ENCODE measurements at places on chromosomes 11 and 22.

DNA sequence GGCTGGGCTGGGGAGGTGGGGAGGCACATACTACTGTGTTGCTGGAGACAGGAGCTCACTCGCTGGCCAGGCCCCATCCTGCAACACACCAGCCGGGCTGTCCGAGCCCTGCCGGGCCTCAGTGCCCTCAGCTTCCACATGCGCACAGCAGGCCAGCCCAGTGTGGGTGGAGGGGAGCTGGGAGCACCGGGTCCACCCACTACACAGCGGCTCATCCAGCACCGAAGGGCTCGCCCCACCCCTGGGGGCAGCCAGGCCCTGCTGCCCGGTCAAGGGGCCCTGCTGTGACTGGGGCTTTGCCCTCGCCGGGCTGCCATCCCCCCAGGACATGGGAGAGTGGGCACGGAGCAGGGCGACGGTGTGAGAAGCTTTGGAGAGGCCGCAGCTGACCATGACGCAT is 9.3 kb downstream of the TTLL8 start:
- DNase-seq: no peak

- DNase-seq: no peak
Measured at GRCh38 chr11:6197466-6198200, 1.4 kb upstream of the OR52W1 start.

DNA sequence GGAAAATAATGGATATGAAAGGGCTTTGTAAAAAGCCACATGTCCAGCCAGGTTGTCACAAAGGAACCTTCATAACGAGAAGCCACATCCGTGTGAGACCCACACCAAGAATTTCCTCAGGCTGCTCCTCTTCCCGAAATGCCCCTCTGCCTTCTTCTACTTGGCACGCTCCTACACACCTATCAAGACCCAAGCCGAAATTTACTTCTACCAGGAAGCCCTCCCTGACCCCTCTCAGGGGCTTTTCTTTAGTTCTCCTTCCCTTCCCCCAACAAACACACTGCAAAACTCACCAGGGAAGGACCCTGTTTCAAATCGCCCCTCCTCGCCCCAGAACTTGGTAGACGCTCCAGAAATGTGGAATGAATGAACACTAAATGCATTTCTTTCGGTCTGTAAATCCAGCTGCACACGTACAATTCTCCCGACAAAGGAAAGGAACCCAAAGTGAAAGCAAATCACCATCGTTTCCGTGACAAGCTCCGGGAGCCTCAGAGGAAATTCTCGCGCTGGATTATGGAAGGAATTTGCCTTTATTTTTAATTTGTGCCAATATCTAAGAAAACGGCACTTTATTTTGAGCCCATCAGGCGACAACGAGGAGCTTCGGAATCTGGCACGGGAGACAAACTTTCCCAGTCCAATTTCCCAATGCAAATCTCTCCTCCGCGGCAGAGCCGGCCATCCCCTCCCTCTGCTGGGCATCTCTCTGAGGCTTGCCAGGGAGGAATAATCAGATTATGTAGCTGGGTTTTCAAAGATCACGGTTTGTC is 13.2 kb upstream of the SHISAL1 start:
- peak; percentile 50 for DNase-seq

DNA sequence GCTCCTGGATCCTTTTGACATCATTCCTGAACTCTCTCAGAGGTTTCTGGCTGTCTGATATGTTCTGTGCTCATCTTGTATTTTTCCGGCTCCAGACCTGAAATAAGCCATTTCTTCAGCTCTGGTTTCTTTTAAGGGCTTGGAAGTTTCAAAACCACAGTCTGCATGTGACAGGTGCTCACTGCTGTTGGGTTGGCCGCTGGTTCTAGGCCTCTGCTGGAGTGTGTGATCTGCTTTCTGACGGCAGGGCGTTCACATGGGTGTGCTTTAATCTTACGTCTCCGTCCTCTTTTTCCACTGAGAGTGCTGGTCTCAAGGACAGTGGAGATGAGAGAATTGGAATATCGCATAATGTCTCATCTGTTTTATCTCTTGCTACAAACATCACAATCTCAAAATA is 10.3 kb downstream of the ZBED4 start:
- DNase-seq: no peak

GRCh38 chr22:22138915-22139314 is 105.7 kb upstream of the VPREB1 start:
- DNase-seq: no peak

GRCh38 chr11:103436131-103436770 is 327.0 kb downstream of the DYNC2H1 start:
- no peak for DNase-seq

DNA sequence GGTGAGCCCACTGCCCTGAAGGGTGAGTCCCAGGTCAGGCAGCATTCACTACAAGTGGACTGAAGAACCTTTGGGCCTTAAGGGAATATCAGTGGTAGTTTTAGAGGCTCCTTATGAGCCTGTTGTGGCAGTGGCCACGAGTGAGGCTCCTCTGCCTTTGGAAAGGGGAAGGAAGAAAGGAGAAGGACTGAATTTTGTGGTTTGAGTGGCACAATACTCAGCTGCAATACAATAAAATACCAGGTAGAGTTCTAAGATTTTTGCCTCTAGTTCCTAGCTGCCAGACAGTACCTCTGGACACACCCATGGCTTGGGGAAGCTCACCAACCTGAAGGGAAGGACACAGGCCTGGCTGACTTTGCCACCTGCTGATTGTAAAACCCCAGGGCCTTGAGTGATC is 260.9 kb downstream of the DYNC2H1 start:
- no peak for DNase-seq

DNA sequence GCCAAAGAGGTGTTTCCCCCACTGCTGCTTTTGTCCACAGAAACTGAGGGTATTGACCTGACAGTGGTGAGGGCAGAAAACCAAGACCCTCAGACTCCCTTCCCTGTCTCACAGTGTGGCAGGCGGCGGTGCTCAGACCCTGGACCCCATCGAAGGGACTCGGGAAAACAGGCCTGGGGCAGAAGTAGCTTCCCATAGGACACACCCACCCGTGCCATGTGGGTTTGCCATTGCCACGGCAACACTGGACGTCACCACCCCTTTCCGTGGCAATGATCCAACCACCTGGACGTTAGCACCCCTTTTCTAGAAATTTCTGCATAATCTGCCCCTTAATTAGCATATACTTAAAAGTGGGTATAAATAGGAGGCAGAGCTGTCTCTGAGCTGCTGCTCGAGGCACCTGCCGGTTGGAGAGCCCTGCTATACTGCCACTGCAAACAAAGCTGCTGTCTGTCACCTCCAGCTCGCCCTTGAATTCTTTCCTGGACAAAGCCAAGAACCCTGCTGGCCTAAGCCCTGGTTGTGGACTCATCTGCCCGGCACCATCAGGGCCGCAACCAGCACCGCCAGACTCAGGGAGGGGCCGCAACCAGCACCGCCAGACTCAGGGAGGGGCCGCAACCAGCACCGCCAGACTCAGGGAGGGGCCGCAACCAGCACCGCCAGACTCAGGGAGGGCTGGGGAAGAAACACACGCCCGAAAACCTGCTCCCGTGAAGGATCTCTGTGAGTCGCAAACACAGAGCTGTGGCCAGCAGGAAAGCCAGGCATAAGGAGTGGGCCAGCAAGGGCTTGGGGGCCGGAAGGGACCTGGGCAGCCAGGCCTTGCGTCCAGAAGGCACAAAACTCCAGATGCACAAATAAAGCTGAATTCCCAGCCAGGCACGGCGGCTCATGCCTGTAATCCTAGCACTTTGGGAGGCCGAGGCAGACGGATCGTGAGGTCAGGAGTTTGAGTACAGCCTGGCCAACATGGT is 10.4 kb downstream of the MLC1 start:
- DNase-seq: no peak

GRCh38 chr11:33743291-33743690 is 7.1 kb upstream of the CD59 start:
- DNase-seq: no peak

DNA sequence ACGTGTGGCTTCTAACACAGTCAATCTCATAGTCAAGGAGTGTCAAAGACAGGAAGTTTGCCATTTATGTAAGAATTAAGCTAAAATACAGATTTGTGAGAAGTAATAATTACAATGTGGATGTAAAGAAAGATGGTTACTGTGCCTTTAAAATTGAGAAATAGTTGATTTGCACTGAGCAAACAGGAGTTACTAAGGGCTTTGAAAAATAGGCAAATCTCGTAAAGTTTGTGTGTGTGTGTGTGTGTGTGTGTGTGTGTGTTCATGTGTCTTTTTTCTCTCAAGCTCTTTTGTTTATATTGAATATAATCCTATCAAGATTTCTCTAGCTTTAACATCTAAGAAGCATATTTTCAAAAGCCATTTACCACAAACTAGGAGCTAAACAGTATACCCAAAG is 2284.5 kb downstream of the LRRC4C start:
- DNase-seq: no peak

- no peak for DNase-seq
Measured at GRCh38 chr11:35615921-35616900, 2.0 kb upstream of the FJX1 start.

- DNase-seq: no peak
Measured at GRCh38 chr11:41872426-41872825, 413.0 kb upstream of the LRRC4C start.

DNA sequence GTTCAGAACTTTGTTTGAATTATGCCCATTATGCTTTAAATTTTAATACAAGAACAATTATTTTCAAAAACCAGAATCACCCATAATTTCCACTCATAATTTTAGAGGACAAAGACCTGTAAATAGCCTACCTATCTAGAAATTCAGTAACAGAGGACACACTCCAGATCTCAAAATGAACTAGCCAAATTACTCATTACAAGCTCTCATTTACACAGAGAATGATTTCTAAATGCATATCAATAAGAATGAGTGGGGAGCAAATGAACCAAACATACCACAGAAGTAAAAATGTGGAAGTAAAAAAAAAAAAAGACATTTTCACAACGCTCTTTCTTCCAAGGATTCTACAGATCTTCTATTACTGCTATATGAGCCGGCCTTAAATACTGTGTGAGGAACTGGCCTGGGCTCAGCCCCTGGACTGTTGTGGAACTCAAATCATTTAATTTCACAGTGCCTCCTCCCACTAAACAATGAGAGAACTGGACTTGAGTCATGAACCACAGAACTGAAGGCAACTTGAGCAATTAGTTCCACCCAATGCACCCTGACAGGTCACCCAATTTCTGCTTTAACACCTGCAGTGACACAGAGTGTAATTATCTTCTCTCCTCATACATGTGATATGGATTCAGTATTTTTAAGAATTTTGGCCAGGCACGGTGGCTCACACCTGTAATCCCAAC is 8.0 kb downstream of the MRTFA start:
- peak; percentile 33 for DNase-seq

DNA sequence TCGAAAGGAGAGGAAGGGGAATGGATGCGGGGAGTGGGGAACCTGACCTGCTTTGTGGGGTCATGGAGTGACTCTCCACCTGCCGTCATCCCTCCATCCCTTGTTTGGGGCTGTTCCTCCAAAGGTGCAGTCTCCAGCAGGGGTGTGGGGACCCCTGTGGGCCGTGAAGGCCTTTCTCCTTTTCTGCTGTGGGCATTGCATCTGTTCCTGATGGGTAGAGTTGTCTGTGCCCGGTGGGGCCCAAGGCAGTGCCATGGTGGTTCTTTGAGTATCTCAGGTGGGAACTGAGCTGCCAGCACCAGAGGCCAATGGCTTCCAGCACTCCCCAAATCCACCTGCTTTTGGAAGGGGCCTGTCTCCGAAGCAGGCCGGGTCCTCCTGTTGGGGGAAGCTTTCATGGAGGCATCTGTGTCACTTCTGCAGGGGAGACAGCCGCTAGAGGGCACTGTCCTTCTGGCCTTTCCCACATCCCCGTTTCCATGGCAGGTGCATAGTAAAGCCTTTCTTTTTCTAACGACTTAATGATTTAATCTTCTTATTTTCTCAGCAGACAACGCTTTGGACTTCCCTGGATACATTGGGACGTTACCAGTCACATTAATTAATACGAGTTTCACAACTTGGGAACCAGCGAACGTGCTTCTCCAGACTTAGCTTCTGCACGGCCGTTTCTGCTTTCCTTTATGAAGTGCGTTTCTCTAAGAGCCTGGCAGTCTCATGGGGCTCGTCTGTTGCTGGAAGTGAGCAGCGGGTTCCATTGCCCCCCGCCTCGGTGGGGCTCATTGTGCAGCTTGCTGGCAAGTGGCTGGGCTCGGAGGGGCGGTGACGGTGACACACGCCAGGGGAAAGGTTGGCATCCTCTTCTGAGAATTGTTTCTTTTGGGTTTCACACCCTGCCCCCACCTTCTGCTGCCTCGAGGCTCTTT is 57.1 kb downstream of the PARVB start:
- peak; percentile 60 for DNase-seq

DNA sequence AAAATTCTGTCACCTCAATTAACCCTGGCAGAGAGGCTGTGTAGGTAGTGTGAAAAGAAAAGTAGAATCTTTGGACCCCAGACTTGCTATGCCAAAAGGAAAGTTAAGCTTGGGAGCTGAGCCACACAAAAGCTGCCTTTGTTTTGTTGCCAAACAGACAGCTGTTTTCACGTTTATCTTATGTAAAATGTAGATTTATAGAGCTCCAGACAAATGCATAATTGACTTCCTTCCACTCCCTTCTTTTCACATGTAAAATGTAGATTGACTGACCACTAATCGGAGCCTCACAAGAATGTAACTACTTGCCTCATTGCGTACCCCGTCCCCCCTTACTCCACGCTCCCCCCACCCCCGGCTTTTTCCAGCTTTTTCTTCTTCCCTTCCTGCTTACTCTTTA is 2302.2 kb upstream of the RAG2 start:
- no peak for DNase-seq

GRCh38 chr11:20221566-20221965 is 61.3 kb upstream of the DBX1 start:
- DNase-seq: no peak

DNA sequence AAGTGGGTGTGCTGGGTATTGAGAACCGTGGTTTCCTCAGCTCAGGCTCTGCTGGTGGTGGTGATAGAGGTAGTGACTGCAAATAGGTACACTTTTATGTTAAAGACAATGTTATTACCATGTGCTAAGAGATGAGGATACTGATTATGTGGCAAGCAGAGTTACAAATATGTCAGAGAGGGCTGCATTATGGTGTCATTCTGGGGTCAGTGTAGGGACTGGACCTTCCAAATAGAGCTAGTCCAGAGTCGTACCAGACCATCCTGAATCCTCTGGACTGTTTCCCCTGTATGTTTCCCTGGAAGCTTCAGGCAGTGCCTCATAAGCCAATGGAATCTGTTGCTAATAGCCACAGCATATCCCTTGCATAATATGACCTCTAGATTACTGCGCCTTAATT is at the start of gene DNAJB7:
TSS of gene DNAJB7 (minus strand) at position 101 of the 400 bp plus-strand sequence. CDS start 119 bp downstream, outside the sequence.
- DNase-seq: no peak

GRCh38 chr22:40499209-40499623 is 128.8 kb downstream of the SGSM3 start:
- DNase-seq: peak; percentile 85

DNA sequence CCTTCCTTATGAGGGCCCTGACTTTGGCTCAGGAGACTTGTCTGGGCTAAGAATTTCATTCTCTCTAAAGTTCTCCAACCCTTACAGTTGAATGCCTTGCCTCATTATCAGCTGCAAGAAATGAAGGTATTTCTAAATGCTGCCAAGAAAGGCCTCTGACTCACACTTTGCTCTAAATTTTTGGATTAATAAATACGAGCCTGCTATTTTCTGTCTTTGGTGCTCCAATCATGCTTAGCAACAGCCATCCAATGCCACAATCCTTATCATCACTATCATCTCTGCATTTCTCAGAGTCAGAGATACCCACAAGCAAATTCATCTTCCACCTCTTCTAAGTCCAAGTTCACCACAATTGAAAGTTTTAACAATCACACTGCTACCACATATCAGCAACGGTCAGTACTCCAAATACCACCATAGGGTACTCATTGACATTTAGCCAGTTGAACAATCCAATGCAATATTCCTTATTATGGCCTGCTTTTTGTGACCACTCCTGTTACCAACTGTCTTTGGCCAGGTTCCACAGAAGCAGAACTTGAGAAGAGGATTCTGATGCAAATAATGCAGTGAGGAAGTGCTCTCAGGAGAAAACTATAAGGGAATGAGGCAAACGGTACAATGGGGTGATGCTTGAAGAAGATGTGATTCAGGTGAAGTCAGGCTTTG is 5.7 kb downstream of the PATE2 start:
- DNase-seq: peak; percentile 34

Measured in stromal cell of bone marrow (primary cell).